CD4-positive, alpha-beta T cell treated with Interleukin-10 for 1 hour (primary cell): ENCODE measurements at places on chromosomes 5 and 9.

DNA sequence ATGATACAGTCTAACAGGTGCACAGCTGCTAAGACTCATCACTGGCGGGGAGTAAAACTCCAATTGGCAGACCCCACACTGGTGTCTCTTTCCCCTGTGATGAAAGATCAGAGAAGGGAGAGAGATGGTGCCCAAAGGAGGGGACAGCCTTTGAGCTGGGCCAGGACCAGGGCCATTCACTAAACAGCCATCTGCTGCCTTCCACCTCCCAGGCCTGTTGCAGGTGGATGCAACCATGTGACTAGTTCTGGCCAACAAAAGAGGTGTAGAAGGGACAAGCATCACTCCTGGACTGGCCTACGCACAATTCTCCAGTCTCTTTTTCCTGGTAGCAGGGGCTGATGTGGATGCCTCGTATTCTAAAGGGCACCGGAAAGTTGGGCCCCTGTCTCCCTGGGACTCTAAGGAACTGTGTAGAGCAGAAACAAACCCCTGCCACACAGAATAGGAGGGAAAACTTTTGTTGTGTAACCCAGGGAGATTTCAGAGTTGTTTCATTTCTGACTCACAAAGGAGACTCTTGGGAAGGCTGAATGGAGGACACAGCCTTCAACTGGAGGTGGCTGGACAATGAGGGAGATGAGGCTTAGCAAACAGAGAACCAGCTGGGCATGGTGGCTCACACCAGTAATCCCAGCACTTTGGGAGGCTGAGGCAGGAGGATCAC lies 26.9 kb downstream of the TNIP1 start:
- no peak for DNase-seq

GRCh38 chr9:72165326-72165725 lies 16.1 kb downstream of the GDA start:
- no peak for DNase-seq

DNA sequence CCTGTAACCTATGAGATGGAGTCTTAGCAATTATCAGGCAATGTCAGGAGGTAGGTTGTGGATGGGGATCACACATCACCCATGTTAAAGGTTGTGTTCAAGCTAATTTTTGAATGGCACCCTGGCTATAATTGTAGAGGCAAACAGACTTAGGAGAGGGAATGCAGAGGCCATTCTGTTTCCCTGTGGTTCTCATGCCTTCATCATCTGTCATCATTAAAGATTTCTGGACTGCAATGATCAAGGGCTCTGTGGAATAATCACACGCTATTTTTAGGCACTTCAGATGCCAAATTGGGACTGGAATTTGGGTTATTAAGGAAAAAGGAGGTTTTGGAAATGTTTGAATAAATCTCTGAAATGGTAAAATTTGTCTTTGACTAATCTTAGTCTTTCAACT lies 1065.4 kb downstream of the TAF11L14 start:
- no peak for DNase-seq

DNA sequence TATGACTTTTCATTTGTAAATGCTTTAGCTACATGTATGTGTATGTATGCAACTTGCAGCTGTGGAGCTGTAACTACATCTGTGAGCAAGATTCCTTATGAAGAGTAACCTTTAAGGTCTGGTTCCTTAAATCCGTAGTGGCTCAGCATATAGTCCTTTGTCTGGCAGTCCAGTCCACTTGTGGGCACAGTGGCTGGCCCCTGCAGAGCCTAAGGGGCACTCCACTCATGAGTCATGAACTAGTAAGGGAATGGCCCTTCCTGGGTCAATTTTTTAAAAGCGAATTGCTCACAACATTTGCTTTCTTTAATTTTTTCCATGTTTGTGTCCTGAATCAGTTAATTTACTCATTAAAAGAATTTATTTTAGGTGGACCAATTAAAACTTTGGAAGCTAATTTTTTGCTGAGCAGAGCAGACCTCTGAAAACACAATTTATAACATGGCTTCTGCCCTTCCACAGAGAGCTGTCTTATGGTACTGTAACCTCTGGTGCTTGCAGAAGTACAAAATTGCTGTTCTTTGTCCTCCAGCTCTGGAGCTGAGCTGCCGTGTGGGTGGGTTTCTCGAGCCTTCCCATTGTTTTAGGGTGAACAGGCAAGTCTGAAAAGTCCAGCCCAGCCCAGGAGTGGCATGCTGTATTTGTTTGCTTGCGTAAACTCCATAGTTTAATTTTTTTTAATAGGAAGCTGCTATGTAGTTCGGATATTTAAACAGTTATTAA lies 110.1 kb downstream of the MVB12B start:
- no peak for DNase-seq

DNA sequence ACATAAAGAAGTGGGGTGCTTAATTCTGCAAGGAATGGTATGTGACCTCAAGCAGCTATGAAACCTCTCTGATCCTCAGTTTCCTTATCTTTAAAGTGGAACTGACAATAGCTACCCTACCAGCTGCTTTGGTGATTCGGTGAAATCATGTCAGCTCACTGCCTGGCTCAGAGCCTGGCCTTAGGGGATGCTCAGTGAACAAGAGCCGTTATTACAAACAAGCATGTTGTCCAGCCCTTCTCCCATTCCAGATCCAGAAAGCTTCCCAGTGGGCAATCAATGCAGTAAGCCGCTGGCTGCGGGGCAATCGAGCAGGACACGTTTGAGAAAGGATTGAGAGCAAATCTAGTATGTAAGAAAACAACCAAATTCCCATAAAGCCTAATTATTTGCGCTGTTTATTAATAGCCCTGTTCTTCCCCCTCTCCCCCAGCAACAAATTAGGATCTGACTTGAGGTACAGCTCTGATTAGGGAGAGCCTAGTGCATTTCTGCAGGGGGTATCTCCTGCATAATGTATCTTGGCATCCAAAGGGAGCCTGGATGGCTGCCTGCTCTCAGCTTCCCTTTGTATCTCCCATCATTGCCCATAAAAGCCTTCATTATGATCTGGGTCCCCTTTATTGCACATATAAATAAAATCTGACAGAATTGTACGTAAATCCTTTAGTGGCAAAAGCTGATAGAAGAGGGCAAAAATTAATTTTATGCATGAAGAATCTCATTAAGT lies 371.4 kb downstream of the TMEM232 start:
- no peak for DNase-seq

- DNase-seq, result no peak
Measured at GRCh38 chr5:116573702-116574366, 789 bp downstream of the SEMA6A start.

GRCh38 chr9:18721267-18721994 lies 247.5 kb downstream of the ADAMTSL1 start:
- DNase-seq, result no peak

DNA sequence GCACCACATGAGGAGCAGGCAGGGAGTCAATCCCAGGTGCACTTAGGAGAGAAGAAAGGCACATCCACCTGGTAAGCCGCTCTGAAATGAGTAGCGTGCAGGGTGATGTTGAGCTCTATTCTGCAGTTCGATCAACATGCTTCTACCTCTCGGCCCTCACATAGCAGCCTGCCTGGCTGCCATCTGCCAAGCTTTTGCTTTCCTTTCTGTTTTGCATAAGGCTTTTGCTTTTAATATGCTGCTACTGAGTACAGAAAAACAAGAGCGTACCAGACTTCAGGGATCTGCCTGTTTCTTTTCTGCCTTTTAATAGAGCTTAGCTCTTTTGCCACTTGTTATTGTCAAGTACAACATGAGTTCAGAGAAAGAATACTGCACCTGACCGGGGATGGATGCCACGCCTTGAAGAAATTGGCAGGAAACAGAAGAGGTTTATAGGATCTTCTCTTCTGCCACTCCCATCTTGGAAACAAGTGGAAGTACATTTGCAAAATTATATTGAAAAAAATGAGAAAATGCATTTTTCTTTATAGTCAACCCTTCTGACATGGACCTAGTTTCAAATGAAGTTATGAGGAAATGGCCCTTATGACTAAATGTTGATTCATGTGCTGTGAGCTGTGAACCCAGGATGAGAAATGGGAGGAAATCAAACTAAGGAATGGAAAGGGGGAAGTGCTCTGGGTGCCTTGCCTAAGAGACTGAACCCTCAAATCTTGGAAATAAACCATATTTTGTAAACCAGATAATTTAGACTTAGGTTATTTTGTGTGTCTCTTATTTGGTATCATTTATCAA lies 4.0 kb upstream of the FCHO2 start:
- no peak for DNase-seq

GRCh38 chr9:134328841-134329575 lies 2.8 kb downstream of the RXRA start:
- no peak for DNase-seq

DNA sequence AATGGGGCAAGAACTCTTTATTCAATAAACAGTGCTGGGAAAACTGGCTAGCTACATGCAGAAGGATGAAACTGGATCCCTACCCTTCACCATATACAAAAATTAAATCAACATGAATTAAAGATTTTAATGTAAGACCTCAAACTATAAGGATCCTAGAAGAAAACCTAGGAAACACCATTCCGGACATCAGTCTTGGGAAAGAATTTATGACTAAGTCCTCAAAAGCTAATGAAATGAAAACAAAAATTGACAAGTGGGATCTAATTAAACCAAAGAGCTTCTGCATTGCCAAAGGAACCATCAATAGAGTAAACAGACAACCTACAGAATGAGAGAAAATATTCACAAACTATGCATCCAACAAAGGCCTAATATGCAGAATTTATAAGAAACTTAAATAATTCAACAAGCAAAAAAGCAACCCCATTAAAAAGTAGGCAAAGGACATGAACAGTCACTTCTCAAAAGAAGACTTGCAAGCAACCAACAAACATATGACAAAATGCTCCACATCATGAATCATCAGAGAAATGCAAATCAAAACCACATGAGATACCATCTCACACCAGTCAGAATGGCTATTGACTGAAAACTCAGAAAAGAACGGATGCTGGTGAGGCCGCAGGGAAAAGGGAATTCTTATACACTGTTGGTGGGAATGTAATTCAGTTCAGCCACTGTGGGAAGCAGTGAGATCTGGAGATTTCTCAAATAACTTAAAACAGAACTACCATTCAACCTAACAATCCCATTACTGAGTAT lies 104.3 kb upstream of the MAP3K1 start:
- DNase-seq, result peak; percentile 34

GRCh38 chr9:91712811-91713210 lies 237.2 kb downstream of the ROR2 start:
- no peak for DNase-seq

DNA sequence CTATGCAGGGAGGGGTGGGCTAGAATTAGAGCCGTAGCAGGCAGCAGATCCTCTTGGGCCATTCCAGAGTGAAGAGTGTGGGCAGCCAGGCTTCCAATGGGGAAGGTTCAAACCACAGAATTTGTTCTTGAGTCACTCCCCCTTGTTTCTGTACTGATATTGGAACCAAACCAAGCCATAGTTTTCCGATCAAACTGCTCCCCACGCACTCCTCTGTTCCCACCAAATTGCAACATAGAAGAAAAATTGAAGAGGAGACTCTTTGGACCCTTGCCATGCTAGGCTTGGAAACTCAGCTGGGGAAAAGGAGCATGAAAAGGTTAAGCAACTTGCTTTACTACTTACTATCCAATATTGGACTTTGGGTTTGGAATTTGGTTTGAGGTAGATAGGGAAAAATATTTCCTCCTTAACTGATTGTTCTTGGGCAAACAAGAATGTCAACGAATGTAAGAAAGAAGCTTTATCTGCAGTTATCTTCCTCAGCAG lies 165.8 kb upstream of the NR3C1 start:
- DNase-seq, result no peak

DNA sequence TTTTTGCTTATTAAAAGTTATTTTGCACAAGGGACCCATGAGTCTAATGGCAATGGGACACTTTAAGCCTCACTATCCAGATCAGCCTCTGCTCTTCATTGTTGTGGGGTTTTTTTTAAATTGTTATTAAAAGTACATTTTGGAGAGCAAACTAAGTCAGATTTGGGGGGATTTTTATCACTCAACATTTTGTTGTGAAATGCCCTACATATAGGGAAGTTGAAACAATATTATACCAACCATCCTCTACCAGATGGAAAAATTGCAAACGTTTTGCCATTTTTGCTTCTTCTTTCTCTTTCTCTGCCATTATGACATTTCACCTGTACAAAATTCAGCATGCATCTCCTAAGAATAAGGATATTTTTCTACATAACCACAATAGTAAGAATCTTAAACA lies 75.3 kb downstream of the SLC1A3 start:
- DNase-seq, result no peak

DNA sequence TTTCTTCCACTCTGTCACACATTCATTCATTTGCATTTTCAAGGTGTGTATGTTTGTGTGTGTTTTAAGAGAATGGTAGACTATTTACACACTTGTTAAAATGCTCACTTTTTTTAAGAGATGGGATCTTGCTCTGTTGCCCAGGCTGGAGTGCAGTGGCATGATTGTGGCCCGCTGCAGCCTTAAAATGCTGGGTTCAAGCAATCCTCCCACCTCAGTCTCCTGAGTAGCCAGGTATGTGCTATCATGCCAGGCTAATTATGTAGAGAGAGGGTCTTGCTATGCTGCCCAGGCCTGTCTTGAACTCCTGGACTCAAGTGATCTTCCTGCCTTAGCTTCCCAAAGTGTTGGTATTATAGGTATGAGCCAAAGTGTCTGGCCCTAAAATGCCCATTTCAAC lies 173.5 kb downstream of the PDE4D start:
- no peak for DNase-seq

DNA sequence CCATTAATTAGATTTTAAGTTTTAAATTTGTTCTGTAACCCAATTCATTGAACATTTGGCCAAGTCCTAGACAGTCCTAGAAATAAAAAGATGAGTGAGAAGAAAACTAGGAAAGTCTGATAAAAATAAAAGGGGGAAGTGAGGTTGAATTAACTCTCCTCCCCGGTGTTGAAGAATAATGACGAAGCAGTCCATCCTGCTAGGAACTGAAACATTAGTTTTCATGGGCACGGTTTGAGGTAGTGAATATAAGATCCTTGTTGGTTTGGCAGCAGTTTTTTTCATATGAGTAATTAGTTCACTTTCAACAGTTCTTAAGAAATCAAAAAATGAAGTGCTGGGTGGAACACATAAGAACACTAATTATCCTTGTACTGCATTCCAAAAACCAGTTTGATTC lies 103.1 kb downstream of the MTREX start:
- no peak for DNase-seq

GRCh38 chr9:133253268-133253667 lies 21.7 kb downstream of the ABO start:
- DNase-seq, result no peak

GRCh38 chr9:111005746-111006470 lies 32.4 kb downstream of the LPAR1 start:
- DNase-seq, result no peak

- peak; percentile 41 for DNase-seq
Measured at GRCh38 chr9:101601904-101602765, 7.4 kb upstream of the PPP3R2 start.

DNA sequence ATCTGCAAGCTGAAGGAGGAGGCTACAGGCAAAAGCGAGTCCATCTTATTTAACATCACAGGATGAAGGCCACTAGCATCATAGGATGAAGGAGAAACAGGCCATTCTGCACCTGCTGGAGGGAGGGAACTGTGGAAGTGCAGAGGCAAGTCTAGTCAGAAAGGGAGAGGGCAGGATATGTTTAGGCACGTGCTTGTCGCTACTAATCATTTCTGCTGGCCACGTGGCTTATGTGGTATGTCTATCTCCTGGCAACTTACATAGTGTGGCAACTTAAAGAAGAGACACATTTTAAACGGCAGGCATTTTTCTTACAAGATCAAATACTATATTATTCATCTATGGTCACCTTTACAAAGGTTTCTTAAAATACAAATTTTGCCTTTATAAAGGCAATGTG lies 74.0 kb downstream of the GNAQ start:
- no peak for DNase-seq

- no peak for DNase-seq
Measured at GRCh38 chr5:161230221-161230620, 316.3 kb downstream of the GABRB2 start.

- DNase-seq, result no peak
Measured at GRCh38 chr5:74288448-74289108, 351.9 kb downstream of the ENC1 start.

- DNase-seq, result no peak
Measured at GRCh38 chr5:37543216-37543615, 164.1 kb downstream of the WDR70 start.
